ENCODE measurements at places on chromosomes 11 and 22. TPM values are rescaled to one million over a fixed set of nuclear protein-coding genes. Genes with fewer than 3 reads are reported as not detected.

Gene SLC36A4
- total RNA-seq = 52.6 TPM

DNA sequence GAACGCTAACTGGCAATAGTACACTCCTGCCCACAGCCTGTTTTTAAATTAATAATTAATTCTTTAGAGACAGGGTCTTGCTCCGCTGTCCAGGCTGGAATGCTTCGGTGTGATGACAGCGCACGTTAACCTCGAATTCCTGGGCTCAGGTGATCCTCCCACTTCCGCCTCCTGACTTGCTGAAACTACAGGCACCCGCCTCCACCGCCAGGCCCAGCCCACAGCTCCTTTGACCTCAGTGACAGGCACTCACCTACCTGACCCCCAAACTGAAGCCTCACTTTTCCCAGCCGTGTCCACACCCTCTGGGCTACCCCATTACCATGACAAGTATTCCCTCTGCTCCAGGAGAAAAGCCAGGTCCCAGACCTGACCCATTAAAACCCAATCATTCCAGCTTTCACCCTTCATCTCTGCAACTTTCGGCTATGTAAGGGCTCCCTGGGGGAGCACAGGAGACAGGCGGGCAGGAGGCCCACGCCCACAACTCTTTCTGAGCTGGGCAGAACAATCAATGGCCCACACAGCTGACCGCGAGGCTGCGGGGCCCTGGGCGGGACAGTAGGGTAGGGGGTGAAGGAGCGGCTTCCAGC, 730 bp downstream of the LMNTD2 start:
- no peak for DNase-seq

DNA sequence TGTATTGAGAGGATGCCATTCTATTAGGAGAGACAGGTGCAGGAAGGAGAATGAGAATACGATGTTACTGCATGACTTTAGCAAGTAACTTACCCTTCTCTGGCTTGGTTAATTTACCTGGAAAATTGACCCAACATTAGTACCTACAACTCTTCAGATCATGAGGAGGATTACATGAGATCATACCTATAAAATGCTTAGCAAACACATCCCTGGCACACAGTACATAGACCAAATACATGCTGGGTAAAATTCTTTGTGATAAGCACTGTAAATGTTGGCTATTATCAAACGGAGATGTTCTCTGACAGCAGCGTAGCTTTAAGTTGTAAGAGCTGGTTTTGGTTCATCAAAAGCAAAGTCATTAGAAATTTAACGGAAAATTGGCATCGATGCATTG, 28.8 kb downstream of the LARGE1 start:
- no peak for DNase-seq

DNA sequence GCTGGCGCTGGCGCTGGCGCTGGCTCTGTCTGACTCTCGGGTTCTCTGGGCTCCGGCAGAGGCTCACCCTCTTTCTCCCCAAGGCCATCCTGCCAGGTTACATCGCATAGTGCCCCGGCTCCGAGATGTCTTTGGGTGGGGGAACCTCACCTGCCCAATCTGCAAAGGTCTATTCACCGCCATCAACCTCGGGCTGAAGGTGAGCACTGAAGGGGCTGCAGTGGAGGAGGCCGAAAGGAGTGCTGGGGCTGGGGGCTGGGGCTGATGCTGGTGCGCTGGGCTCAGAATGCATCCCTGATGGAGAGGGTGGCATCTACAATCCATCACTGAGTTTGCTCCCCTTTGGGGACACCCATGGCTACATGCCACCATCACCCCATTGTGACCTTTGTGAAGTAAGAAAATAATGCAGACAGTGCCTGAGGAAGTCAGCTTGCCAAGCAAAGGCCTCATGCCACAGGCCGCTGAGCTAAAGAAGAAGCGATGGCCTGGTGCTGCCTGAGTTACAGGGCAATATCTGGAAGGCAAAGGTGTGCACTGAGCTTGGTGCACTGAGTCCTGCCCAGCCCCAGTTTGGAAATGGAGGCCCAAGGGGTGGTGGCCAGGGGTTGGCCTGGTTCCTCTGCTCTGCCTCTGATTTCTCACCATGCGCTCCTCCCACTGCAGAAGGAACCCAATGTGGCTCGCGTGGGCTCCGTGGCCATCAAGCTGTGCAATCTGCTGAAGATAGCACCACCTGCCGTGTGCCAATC, 620 bp downstream of the SMPD1 start:
- no peak for DNase-seq

DNA sequence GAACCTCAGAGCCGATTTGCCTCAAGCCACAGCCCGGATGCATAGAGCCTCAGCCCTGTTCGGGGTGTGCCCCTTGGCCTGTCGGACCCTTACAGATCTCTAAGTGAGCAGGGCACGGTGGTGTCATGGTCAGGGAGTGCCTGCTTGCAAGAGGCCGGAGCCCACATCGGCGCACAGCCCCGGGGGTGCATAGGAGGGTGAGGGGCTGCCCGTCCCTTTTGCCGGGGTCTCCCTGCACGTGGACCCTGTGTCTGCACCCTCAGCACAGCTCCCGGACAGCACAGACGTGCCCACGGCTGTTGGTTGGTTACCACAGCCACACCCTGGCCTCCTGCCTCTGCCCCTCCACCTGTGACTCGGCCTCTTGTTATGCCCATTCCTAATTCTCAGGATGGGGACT, 6.5 kb downstream of the RAB36 start:
- no peak for DNase-seq

- DNase-seq = peak; percentile 69
These were observed 581 bp upstream of the AP5B1 start for GRCh38 chr11:65781152-65781961.

DNA sequence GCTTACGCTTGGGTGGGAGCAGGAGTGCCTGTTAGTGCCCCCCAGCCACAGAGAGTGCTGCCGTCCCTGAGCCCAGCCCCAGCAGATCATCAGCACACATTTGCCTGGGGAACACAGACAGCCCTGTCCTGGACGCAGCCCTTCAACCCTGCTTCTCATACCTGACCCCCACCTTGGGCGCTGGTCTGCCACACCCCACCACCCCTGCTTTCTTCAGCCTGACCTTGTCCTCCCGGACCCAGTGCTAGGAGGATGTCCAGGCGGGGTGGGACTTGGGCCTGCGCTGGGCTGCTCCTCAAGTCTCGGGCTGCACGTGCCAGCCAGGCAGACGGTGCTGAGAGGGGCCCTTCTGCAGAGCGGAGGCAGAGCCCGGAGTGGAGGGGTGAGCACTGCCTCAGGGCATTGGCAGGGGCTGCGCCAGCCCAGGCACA, 119.2 kb downstream of the KCNQ1OT1 start:
- no peak for DNase-seq

- no peak for DNase-seq
These were observed 4.7 kb downstream of the KLHL35 start for GRCh38 chr11:75428281-75428724.

Gene MS4A6E
- not detected for total RNA-seq

Gene MMP10
- not detected for total RNA-seq

GRCh38 chr11:122874991-122875390, 7.6 kb upstream of the JHY start:
- DNase-seq = no peak

Gene SAA4
- not detected for total RNA-seq

GRCh38 chr11:128305588-128305987, 281.8 kb downstream of the ETS1 start:
- no peak for DNase-seq

DNA sequence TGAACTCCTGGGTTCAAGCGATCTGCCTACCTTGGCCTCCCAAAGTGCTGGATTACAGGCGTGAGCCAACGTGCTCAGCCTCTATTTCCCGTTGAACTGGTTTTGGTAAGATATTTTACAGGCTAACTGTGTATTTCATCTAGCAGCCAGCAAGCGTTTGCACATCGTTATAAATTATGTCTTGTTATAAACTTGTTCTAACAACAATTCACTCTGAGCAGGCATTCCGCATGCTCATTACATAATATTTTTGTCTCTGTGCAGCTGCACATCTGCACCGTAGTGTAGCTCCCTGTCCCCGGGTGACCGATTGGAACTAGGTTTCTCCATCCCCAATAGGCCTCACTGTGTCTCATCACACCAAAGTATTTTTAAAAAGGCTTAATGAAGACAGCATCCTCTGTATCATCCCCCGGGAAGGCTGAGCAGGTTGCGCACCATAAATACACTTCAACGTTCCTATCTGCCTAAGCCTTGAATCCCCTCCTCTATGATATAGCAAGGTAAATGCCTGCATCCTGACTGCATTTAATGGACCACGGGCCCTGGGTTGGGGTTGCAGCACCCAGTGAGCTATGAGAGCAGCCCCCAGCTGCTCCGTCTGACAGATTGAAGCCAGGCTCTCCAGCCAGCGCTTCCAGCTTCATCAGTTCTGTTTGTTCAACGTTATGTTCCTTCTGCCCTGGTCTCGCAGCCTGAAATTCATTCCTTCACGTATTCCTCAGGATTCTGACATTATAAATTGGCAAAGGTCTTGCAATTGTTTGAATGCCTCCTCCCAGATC, 47.7 kb downstream of the TST start:
- no peak for DNase-seq

Gene ACAD8
- total RNA-seq = 9.9 TPM

Gene TCN2
- 0.93 TPM for total RNA-seq

GRCh38 chr11:91749251-91749650, 475.4 kb upstream of the FAT3 start:
- no peak for DNase-seq

- DNase-seq = no peak
These were observed 79.1 kb downstream of the SERGEF start for GRCh38 chr11:17933708-17934107.

DNA sequence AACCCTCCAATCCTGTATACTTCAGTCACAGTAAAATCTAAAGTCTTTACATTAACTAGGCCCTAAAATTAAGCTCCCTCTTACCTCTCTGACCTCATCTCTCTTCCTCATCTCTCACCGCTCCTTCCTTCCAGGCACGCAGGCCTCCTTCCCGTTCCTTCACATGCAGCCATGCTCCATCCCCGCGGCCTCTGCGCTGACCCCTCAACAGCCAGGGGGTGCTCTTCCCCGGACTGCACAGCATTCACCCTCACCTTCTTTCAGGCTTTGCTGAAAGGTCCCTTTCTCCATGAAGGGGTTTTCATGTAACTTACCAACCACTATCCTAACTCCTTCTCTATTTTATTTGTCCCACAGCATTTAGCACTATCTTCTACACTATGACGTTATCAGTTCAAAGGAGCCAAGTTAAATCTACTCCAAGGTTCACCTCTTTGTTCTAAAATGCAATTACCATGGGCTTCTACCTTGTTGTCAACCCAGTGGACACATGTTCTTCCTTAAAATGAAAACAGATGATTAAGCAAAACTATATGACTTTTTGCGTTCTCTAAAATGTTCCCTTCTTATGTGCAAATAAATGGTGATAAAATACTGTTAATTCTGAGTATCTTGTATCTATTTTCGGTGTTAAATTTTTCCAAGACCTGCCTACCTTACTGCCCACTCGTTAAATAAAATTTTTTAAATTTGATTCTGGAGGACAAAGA, 57.8 kb upstream of the APOA1 start:
- no peak for DNase-seq

Gene DNAJB7
- not detected for total RNA-seq

Gene RCOR2
- total RNA-seq = 2.4 TPM

GRCh38 chr11:122668562-122669090, 13.1 kb downstream of the UBASH3B start:
- peak; percentile 80 for DNase-seq

GRCh38 chr11:42013656-42014201, 554.3 kb upstream of the LRRC4C start:
- DNase-seq = no peak

- DNase-seq = no peak
These were observed 14.8 kb downstream of the TMEM123 start for GRCh38 chr11:102437727-102438126.

GRCh38 chr11:113023228-113023627, 62.0 kb downstream of the NCAM1 start:
- no peak for DNase-seq

- DNase-seq = no peak
These were observed 56.1 kb downstream of the MED15 start for GRCh38 chr22:20563466-20563906.

DNA sequence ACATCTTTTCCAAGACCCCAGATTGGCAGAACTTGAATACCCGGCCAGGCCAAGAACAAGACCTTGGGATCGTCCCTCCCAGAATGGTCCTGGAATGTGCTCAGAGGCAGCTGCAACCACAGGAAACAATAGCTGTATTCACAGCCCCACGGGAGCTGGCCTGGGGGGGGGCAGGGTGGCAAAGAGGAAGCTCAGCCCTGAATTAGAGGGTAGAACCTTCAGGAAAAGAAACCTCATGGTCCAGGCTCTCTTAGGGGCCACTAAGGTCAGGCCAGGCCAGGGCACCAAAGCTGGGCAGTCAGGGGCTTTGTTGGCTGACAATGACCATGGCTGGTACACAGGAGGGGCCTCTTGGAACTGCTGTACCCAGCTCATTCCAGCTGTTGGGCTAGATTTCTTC, 17.3 kb downstream of the RPL27A start:
- DNase-seq = no peak

Gene PDGFB
- total RNA-seq = 2.9 TPM

Gene MRGPRE
- not detected for total RNA-seq

DNA sequence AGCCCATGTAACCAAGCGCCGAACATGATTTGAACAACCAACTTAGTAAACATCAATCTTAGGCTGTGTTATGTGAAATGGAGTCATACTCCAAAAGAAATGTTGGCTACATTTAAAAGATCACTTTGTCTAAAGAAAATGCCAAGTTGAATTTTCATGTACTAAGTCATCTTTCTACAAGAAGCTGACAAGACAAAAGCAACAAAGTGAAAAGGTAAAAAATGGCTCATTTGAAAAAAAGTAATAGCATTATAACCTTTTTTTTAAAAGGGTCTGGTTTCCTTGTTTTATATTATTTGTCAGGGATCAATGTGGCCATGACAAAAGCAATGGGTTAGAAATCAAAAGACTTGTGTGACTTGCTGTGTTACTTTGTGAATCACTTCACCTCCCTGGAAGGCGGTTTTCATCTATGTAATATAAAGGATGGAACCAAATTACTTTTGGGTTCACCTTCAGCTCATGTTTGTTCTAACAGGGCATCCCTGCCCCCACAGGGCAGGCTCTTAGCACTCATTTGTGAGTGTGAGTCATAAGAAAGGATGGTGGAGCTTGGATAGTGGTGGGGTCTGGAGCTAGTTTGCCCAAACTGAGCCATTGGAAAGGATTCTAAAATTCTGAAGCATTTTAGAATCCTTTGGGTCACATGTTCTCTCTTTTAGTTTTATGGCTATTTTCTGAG, 131.9 kb upstream of the MTMR2 start:
- DNase-seq = no peak

DNA sequence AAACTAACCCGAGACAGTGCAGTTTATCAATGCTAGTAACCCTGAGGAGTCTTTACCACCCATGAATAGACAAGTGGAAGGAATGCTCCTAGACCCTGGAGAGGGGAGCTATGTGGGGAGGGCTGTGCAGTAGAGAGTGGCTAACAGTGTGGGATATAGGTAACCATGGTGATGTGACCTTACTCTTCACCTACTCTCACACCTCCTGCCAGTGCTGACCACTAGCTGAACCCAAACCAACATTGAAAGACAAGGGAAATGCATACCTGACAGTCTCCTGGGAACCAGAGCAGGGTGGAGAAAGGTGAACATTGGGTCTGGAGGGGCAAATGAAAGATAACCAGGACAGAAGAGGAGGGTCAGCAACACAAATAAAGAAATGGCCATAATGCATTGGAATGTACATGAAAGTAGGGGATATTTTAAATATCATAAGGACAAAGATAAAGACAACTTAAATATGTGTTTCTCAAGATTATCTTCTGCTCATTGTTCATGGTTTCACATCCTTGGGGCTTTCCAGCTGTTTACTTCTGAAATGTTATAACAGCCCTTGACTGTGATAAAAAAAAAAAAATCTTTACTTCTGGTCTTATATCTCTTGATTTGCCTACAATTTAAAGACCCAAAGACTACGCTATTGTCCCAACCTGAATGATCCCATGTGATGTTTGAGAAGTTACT, 983.3 kb upstream of the TENM4 start:
- DNase-seq = no peak
